ENCODE measurements at places on chromosomes 13 and 19.

- no peak for DNase-seq
Measured at GRCh38 chr19:35178701-35179100, 24.2 kb downstream of the FXYD5 start.

DNA sequence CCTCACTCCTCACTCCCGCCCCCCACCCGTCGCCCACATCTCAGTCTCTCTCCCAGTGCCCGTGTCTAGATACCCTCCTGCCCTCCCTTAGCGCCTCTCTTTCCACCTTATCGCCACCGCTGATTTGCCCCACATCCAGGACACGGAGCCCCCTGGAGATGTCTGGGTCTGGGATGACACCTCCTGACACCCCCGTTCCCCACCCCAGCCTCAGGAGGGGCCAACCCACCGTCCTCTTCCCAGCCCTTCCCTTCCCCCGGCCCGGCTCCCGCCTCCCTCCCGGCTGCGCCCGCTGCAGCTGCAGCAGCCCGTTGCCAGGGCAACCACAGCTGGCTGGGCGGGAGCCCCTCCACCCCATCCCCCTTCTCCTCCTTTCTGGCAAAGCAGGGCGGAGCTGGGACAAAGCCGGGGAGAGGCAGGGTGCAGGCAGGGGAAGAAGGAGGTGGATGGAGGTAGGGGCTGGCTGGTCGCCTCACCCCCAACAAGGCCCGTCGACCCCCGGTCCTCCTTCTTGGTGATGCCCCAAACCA lies 13.5 kb downstream of the DPF1 start:
- no peak for DNase-seq

DNA sequence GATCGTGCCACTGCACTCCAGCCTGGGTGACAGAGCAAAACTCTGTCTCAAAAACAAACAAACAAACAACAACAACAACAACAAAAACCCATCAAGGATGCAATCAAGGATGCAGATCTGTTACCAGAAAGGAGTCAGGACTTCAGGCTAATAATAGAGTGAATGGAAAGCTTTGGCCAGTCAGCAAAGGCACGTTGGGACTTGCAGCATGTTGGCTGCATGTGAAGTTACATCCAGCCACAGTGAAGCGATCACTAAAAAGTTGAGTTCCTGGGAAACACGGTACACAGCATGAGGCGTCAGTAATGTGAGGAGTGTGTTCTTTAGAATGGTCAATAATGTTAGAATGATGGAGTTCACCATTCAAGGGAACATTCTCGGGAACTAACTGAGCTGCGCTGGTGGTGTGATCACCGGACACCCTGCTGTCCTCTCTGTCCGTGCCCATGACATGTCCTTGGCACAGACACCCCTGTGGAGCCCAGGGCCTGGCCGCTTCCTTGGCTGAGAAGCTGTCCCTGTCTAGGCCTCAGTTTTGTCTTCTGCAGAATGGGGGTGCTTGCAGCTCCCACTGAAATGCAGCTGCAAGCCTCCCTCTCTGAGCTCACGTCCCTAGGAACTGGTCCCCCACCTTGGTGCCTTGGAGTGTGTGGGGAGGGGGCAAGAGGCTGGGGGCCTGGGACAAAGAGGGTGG lies 2.3 kb upstream of the LGALS7B start:
- DNase-seq = no peak

DNA sequence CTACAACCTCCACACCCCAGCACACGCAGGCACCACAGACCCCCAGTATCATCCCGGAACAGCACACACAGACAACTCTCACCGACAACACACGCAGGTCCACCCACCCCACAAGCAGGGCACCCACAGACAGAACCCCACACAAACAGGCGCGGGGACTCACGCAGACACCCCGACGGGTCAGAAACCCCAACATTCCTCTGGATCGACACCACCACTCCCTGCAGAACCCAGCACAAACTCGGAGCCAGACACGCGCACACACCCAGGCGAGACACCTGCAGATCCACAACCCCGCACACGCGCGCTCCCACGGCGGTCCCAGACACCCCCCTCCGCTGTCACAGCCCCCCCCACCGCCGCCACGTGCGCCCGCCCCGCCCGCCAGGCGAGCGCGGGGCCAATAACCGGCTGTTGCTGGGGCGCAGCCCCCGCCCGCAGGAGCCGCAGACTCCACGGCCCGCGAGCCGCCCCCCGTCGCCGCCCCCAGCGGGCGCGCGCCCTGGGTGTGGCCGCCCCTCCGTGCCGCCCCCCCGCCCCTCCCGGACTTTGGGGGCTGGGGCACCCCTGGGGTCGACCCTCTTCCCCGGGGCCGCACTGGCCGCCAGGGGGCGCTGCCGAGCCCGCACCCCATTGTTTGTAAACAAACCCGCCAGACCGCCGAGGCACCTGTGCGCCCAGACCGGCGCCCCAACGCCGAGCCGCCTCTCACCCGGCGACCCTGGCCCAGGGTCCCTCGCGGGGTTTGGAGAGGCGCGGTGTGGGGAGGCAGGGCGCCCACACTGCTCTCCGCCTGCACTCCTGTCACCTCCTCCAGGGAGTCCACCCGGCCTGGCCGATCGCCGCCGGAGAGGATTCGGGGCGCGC lies 712 bp downstream of the BBC3 start:
- peak; percentile 96 for DNase-seq

DNA sequence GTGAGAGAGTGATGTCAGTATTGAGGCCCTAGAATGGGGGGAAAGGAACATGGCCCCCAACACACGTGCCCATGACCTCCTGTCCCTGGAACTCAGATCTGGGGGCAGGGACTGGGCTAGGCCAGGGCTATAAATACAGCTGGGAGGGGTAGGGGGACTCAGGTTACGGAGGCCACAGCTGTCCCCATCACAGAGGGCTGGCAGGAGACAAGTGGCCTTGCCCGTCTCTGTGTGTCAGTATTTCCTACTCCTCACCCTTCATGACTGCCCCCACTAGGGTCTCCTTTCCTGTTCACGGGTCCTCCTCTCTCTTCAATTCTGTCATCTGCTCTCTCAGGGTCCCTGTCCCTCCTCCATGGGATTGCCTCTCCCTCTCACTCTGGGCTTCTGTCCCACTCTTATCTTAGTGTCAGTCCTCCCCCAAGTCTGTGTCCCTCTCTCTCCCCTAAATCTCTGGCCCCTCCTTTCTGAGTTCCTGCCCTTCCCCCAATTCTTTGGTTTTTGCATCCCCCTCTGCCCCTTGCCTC lies 687 bp upstream of the HRC start:
- DNase-seq = no peak

DNA sequence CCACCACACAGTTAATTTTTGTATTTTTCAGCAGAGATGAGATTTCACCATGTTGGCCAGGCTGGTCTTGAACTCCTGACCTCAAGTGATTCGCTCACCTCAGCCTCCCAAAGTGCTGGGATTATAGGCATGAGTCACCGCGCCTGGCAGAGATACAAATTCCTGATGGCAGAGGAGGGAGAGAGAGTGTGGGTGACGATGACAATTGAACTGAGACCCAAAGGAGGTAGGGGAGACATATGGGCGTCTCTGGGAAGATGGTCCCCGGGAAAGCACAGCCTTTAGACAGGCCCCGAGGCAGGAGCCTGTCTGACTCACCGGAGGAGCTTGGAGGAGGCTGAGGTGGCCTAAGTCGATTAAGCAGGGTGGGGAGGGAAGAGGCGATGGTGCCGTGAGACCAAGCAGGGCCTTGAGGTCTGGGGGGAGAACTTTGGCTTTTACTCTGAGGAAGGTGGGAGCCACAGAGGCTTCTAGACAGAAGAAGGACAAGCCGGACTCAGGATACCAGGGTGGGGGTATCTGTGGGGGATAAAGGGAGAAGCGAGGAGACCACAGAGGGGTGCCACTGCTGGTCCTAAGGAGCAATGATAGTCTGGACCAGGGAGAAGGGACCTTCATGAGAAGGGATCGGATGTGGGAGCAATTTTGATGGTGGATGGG lies 38.2 kb downstream of the ARRDC2 start:
- DNase-seq = no peak

GRCh38 chr13:42947925-42948324 lies 44.1 kb downstream of the EPSTI1 start:
- no peak for DNase-seq

DNA sequence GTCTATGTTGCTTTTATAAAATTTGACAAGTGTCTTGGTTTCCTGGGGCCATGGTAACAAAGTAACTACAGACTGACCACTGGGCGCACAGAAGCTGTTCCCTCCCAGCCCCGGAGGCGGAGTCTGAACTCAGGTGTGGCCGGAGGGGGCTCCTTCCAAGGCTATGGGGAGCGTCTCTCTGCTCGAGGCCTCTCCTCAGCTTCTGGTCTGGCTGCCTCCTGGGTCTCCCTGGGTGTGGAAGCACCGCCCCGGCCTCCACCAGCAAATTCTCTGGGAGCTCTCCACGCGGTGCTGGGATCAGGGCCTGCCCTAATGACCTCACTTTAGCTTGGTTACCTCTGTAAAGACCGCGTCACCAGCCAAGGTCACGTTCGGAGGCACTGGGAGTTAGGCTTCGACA lies 45.7 kb upstream of the F7 start:
- no peak for DNase-seq

GRCh38 chr13:70043685-70044084 lies 63.9 kb upstream of the ATXN8OS start:
- DNase-seq = no peak

DNA sequence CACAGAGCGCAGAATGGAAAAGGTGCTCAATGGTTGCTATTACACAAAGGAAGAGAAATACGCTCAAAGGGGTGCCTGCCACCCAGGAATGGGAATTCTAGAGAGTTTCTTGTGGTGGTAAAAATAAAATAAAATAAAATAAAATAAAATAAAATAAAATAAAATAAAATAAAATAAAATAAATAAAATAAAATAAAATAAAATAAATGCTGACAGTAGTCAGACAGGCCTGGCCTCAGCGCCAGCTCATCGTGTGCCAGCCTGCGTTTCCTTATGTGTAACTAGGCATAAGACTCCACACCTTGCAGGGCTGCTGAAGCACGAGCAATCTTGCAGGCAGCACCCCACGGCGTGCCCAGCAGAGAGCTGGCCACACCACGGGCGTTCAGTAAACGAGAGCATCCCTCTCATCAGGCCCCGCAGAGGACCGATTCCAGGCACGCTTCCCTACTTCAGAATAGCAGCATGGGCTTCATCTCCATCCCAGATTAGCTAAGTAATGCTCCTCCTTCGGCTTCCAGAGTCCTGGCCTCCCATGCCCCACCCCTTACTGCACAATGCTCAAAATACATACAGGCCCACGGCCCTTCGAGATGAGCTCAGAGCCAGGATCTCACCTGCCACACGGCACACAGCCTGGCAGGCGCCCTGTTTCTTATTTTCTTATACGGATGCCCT lies 5.6 kb downstream of the NAPA start:
- DNase-seq = no peak

DNA sequence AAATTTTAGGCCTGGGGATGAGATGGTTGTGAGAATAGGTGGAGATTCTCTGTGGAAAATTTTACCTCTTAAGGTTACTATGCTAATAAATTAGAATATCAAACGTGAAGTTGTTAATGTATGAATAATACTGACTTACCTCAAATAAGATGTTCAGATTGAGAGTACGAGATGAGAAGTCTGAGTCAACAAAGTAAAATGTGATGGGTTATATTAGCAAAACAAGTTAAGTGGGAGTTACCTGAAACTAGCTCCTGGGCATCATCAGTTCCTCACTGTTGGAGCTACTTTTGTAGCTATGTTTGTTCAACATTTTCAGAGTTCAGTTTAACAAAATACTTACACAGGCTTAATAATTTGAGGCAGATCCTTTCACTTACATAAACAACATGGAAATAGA lies 108.6 kb downstream of the PIBF1 start:
- no peak for DNase-seq

GRCh38 chr19:10501971-10502523 lies 1.1 kb downstream of the KEAP1 start:
- DNase-seq = peak; percentile 92

DNA sequence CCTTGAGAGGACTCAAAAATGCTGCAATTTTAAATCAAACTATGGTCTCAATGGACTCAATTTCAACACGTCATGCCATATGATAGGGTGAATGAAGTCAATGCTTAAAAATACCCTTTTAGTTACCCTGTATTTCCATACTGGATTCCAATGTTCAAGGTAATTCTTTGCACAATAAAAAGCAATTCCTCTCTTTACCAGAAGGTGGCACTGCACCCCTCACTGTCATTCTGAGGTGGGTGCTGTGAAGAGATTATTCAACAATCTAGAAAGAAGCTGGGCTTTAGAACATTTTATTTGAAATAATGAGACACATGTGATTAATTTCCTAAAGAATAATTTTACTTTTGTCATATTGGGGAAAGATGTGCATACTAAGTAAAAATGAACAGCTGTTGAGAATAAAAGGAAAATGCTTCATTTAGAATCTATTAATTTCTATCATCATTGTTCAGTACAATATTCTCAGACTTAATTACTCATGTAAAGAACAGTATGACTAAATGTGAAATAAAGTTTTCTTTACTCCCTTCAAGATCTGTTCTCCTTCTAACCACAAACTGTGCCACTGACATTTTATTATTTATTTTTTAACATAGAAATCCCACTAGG lies 789.1 kb downstream of the GPC5 start:
- DNase-seq = peak; percentile 23

DNA sequence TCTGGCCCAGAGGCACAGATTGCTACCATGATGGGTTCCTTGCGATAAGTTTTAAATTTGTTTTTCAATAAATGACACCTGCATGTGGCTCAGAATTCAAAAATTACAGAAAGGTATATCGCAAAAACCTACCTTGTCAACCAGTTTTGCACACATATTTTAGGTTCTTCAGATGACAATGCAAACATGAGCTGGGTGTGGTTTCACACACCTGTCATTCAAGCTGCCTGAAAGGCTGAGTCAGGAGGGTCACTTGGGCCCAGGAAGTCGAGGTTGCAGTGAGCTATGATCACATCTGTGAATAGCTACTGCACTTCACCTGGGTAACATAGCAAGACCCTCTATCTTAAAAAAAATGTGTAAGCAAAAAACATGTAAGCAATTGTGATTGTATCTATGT lies 56.1 kb downstream of the DNM2 start:
- DNase-seq = no peak

DNA sequence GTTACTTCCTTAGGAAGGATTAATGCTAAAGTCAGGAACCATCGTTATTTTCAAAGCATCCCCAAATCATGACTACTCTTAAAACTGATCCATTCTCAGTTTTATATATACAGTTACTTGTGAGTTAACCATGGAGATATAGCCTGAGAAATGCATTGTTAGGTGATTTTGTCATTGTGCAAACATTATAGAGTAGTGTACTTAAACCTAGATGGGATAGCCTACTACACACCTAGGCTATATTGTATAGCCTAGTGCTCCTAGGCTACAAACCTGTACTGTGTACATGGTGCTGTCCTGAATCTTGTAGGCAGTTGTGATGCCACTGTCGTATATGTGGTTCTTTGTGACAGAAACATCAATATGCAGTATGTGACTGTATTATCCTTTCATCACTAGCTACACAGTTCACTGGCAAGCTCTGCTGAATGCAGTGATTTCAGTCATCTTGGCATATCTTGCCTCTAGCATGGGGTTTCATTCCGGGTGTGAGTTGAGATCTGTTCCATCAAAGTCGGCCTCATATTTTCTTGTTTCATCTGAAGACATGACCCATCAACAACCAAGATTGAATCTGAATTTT lies 45.3 kb downstream of the CDK8 start:
- no peak for DNase-seq
